Neuronal stem cell (in vitro differentiated cells): ENCODE measurements at places on chromosomes 12 and 14.

- no peak for DNase-seq
These were observed 22.4 kb upstream of the PPM1H start for GRCh38 chr12:62957233-62957953.

DNA sequence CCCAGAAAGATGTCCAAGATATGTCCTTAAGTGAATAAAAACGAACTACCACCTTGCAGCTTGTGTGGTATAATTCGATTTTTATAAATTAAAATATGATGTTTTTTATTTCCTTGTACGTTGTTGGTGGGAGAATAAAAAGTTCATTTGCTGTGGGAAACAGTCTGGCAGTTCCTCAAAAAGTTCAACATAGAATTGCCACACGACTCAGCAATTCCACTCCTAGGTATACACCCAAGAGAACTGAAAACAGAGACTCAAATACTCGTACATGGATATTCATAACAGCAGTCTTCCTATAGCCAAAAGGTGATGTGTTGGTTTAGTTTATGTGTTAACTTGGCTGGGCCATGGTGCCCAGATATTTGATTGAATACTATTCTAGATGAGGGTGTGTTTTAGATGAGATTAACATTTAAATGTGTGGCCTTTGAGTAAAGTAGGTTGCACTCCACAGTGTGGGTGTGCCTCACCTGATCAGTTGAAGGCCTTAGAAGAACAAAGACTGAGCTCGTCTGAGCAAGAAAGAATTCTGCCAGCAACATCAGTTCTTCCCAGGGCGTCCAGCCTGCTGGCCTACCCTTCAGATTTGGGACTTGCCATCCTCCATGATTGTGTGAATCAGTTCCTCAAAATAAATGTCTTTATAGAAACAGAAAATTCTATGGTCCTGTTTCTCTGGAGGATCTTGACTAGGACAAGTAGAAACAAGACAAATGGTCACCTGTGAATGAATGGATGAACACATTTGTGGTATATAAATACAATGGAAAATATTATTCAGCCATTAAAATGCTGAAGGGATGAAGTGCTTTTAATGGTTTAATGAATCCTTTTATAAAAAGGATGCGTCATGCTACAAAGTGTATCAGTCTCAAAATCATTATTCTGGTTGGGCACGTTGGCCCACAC is 5.1 kb upstream of the DENR start:
- no peak for DNase-seq

- no peak for DNase-seq
These were observed 75.2 kb downstream of the FIGNL2 start for GRCh38 chr12:51773145-51773869.

DNA sequence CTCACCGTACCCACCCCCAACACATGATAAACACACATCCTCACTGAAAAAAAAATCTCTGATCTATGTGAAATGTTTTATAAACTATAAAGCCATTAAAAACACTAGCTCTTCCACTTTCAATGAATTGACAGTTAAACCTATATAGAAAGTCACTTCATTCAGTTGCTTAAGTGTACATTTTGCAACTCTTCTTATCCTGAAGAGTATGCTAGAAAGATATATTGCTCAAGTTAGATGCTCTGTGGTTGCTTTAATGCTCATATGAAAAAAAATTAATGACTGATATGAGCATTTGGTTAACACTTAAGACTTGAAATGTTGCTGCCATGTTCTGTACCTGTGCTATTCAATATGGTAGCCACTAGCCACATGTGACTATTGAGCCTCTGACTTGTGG is 21.0 kb upstream of the MIA2 start:
- no peak for DNase-seq

GRCh38 chr12:116712458-116713303 is 25.2 kb downstream of the SPRING1 start:
- no peak for DNase-seq

GRCh38 chr12:43306066-43306465 is 245.9 kb downstream of the ADAMTS20 start:
- DNase-seq, result no peak
